ENCODE measurements at places on chromosomes 2 and 18. TPM values are rescaled to one million over a fixed set of nuclear protein-coding genes. Genes with fewer than 3 reads are reported as not detected.

Gene SH3YL1
- 22.5 TPM for total RNA-seq

Gene FAM124B
- not detected for total RNA-seq

Gene EFHD1
- total RNA-seq = 0.24 TPM

Gene KLHL30
- total RNA-seq = 6.3 TPM

Gene DCDC2C
- not detected for total RNA-seq

Gene ALPP
- total RNA-seq = 0.84 TPM
